H1 (cell line): ENCODE measurements at places on chromosomes 1 and 21.

DNA sequence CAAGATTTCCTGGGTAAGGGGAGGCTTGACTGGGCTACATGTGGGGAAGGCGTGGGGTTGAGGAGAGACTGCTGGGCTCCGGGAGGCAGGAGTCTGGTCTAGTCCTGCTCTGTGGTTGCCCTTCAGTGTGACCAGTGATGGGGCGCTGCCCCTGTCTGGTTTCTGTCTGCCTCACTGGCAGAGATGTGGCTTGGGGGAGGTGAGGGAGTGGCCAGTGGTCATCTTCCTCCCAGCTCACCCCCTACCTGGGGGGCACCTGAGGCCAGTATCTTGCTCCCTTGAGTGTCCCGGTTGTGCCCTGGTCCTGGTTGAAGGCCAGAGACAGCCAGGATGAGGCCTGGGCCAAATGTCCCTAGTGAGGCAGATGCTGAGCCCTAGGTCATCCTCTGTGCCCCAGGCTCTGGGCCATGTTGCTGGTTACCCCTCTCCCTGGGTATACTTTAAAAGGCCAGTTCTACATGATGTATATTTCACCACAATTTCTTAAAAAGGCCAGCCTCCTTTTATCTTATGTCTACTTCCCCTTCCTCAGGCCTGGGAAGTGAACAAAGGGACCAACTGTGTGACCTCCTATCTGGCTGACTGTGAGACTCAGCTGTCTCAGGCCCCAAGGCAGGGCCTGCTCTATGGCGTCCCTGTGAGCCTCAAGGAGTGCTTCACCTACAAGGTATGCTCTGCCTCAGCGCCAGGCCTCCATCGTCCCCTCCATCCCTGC lies 10.5 kb downstream of the FAAH start:
- no peak for DNase-seq

- DNase-seq: no peak
Measured at GRCh38 chr1:222084996-222085395, 343.1 kb upstream of the DUSP10 start.

- no peak for DNase-seq
Measured at GRCh38 chr1:16438924-16439323, 1.6 kb upstream of the NECAP2 start.

- DNase-seq: no peak
Measured at GRCh38 chr1:85544689-85545215, 35.8 kb upstream of the CCN1 start.

DNA sequence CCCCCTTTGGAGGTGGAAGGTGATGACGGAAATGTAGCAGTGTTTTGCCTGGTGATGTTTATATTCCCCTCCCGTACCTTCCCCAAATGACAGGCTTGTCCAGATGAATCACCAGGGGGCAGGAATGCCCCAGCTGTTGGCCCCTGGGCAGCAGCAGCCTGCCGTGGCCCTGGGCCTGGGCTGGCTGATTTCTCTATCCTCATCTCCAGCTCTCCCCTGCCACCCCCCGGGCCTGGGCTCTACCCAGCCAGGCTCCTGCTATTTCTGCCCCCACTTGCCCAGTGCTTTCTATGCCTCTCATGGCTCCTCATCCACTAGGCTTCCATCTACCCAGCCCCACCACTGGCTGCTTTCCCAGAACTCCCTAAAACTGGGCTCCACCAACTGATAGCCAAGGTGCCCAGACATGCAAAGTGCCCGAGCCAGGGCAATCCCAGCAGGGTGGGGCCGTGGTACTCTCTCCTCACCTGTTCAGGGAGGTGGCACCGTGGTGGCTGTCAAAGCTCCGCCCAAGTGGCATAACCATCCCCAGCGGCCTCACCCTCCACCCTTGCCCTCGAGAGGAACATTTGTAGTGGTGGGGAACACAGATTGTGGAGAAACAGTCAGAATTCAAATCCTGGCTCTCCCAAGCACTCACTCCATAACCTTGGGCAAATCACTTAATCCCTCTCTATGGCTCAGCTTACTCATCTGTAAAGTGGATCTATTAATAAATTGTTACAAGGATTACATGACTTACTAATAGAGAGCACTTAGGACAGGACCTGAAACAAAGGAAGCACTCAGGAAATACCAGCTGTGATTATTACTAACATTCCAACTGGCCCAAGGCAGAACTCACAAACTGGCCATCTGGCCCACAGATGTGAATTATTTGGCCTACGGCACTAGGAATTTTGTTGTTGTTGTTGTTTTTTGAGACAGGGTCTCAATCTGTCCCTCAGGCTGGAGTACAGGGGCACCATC lies 12.8 kb upstream of the ECE1 start:
- DNase-seq: no peak

DNA sequence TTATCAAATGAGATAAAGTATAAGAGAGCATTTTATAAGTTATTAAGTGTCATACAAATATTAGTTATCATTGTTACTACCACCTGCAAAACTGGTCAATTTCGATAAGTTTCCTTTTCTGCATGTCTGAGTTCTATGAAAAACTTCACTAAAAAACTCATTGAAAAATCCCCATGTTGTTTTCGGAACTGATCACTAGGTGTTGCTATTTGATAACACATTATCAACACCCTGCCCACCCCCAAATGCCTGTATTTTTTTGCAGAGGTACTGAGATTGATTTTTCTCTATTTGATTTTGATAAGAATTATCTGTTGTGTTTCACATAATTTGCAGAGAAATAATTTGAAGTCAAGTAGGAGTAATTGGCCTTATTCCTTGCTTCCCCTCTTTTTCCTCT lies 22.1 kb upstream of the DISP1 start:
- no peak for DNase-seq

DNA sequence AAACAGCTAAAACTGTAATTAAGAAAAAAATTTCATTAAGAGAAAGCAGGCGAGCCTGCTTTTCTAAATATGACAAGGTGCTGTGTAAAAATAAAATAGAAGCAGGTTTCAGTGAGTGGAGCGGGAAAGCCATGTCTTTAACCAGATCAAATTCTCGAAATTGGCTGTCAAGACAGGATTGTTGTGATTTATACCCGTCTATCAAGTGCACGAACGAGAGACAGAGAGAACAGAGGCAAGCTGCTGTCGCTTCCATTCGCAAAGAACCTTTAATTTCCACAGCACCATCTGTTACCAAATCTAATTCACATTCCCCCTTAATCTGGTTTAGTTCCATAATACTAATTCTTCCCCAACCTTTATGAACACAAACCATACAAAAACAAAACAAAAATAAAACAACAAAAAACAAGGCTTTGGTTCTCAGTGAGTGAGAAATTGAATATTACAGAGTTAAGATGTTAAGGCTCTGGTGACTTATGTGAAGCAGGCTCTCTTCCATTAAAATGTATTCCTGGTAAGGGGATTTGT lies 35.0 kb downstream of the ESRRG start:
- no peak for DNase-seq

DNA sequence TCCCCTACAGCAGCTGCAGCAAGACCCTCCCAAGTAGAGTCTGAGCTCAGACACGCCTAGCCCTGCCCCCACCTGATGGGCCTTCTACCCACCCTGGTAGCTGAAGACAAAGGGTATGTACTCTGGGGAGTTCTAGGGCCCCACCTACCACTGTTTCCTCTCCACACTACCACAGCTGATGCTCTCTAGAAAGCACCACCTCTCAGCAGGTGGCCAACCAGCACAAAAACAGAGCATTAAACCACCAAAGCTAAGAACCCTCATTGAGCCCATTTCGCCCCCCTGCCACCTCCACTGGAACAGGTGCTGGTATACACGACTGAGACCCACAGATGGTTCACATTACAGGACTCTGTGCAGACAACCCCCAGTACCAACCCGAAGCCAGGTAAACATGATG lies 258.9 kb downstream of the SETD4 start:
- no peak for DNase-seq

DNA sequence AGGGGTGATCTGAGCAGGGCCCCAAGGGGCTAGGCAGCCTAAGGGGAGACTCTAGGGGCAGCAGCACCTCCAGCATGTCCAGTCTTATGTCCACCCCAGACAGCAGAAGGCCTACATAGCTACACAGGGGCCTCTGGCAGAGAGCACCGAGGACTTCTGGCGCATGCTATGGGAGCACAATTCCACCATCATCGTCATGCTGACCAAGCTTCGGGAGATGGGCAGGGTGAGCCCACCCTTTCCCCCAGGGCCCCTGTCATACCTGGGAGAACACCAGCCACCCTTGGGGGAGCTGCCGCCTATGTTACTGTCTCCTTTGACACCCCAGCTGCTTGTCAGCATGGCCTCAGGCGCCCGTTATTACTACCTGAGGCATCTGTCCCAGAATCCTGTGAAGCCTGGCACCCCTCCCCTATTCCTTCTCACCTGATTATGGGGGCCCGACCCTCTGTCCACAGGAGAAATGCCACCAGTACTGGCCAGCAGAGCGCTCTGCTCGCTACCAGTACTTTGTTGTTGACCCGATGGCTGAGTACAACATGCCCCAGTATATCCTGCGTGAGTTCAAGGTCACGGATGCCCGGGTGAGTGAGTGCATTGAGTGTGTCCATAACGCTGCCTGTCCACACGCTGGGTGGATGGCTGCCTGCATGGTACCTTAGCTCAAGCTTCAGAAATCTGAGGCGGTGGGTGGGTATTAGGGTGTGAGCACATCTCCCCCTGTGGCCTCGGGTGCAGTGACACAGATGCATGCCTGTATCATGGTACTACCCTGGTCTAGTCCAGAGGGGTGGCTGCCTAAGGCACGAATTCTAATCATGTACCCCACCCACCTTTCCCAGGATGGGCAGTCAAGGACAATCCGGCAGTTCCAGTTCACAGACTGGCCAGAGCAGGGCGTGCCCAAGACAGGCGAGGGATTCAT lies 29.7 kb upstream of the KDM4A start:
- DNase-seq: no peak

DNA sequence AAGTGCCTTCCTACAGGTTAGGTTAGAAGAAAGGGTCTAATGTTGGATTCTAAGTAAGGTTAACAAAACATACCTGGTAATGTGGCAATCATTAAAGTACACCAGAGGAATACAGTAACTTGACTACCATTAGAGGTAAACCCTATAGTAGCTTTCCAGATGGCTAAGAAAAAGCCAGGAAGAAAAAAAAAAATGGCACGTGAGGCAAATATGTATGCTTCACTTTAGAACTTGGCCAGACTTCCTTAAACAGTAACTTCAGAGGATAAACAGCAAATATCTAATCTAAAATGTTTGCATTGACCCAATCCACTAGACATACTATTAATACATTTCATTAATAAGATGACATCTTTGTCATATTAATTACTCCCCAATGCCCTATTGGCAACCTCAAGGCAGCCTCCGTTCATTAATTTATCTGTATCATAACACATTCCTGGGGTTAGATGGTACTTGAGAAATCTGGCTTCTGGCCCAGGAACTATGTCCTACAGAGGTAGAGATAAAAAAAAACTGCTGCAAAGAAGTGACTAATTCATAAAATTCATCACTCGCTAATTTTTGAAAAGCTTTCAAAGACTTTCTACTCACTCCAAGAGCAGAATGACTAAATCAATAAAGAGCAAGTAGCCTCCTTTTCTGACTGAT lies 5.8 kb downstream of the DCAF8 start:
- DNase-seq: no peak

DNA sequence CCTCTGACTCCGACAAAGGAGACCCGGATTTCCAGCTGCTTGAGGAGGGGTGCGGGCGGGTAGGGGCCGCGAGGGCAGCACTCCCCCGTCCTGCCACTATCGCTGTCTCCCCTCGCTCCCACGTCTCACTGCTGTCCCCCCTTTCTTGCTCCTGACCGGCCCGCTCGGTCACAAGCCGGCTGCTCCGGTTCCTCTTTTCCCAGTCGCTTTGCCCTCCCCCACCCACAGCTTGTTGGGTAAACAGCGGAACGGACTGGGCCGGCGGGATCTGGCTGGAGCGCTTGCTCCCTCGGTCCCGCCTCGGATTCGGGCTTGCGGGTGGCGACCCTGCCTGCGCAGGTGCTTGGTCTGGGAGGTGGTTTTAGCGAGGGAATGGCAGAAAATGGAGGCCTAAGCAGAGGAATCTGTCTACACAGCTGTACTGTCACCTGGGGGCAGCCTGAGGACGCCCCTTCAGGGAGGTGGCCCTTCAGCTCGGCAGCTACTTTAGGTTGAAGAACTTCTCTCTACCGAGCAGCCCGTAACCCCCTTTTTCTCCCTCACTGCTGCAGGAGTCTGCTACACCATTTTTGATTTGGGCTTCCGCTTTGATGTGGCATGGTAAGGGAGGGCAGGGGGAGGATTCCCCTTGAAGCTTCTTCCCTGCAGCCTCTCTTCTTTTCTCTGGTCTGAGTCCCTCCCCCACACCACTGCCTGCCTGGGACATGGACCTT lies 645 bp downstream of the ATP6V0B start:
- no peak for DNase-seq

DNA sequence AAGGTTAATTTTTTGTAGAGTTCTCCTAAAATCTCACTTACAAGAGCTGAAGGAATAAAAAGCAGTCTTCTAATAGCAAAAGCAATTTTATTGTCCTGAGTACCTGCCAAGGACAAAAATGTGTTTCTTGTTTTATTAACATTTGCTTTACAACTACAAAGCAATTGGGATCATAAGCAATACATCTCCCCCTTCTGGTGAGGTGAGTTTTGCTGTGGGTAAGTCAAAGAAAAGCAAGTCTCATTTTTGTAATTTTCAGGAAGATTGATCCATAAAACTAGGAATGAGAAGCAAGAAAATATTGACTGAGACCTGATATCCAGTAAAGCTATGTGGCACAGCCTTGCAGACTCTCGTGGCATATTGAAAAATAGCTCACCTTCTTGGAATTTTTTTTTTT lies 2162.7 kb downstream of the NCAM2 start:
- DNase-seq: no peak

GRCh38 chr21:27787046-27787445 lies 820.2 kb upstream of the ADAMTS5 start:
- DNase-seq: no peak

GRCh38 chr1:16082283-16083038 lies 9.0 kb upstream of the FAM131C start:
- peak; percentile 95 for DNase-seq

- DNase-seq: no peak
Measured at GRCh38 chr1:64114012-64114525, 89.4 kb upstream of the UBE2U start.

GRCh38 chr1:201557572-201557958 lies 18.6 kb downstream of the NAV1 start:
- DNase-seq: no peak

GRCh38 chr21:29812947-29813346 lies 126.8 kb downstream of the GRIK1 start:
- no peak for DNase-seq

DNA sequence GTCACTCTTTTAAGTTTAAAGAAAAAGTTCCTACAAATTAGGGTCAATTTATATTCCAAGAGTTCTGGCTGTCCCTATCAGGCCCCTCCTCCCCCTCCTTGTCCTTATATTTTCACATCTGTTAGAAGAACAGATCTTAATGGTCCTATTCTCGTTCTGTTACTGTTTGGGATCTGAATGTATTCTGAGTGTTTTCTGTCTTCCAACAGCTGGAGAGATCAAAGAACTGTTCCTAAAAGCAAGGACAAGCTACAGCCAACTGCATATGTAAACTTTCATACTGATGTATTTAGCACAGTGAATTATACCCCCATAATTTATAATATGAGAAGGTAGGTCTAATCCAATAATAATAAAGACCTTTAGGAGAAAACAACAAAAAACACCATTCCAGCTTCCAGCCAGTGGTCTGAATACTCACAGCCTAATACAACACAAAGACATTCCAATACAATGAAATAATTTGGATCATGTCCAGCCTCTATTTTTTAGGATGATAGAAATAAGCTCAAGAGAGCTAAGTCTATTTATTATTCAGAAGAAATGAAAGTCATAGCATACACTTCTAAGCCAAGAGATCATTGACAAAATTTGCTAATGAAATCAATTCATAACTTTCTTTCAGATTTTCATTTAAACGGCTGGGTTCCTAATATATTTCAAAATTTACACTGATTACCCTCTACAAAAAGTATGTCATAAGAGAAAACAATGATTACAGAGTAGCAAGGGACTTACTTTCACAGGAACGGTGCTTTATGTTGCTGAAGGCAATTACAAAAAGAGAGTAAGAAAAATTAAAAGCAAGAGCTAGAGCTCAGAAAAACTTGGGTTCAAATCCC lies 25.3 kb downstream of the WLS start:
- DNase-seq: no peak
